ENCODE measurements at places on chromosomes 5 and 9. TPM values are rescaled to one million over a fixed set of nuclear protein-coding genes. Genes with fewer than 3 reads are reported as not detected.

Gene CER1
- total RNA-seq, result not detected

Gene ANKRD18B
- 6.0 TPM for total RNA-seq

Gene SLC36A2
- total RNA-seq, result not detected

Gene DDX31
- 28.0 TPM for total RNA-seq

Gene RAB24
- 25.4 TPM for total RNA-seq

Gene NMUR2
- total RNA-seq, result not detected

All from A549 treated with CpdA at 1 μM for 4 hours (cell line).